EH (cell line): ENCODE measurements at places on chromosomes 6 and 20.

- DNase-seq, result no peak
Measured at GRCh38 chr6:16105854-16106253, 23.0 kb upstream of the MYLIP start.

DNA sequence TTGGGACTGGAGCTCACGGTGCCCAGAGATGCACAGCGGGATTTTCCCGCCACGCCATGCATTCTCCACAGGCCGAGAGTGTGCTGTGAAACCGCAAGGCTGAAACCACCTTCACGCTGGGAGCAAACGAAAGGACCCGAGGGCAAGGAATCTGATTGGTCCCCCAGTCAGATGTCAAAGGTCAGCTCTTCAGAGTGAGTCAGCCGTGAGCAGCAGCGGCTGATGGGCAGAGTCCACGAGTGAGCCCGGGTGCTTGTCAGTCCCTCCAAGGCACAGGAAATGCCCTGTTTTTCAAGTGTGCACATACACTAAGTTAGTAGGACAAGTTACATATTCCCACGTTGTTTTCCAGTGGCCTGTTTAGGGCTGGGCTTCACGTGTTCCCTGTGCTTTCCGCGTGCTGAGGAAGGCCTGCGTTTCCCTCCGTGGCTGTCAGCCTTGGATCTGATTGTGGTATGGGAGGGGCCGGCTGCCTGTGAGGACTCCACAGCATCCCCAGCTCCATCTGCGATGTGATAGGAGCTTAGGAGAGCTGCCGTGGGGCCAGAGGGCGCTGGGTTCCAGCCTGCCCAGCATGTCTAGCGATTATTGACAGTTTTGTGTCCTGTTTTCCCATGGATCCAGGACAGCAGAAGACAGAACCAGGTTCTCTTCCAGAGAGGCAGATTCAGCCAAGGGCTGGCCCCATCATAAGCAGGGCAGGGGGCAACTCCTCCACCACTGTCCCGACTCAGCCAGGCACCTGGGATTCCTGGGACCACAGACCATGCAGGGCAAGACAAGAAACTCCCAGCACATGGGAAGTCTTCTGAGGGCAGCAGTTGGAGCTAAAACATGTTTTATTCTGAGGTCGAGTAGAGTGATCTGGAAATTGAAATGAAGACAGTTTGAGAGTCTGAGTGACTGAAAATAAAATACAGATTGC, 38.2 kb upstream of the FRMD1 start:
- DNase-seq, result no peak

DNA sequence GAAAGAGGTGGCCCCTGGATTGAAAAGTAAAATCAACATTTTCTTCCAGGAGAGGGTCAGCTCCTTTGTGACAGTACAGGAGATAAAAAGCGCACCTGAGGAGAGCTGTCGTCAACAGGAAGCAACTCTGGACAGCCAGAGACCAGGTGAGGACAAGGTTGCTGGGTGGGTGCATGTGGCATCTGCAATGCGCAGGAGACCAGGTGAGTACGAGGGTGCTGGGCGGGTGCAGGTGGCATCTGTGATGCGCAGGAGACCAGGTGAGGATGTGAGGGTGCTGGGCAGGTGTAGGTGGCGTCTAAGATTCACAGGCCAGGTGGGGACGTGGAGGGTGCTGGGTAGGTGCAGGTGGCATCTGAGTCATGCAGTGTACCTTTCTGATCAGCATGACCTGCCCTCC, 38.4 kb downstream of the WDR27 start:
- no peak for DNase-seq

DNA sequence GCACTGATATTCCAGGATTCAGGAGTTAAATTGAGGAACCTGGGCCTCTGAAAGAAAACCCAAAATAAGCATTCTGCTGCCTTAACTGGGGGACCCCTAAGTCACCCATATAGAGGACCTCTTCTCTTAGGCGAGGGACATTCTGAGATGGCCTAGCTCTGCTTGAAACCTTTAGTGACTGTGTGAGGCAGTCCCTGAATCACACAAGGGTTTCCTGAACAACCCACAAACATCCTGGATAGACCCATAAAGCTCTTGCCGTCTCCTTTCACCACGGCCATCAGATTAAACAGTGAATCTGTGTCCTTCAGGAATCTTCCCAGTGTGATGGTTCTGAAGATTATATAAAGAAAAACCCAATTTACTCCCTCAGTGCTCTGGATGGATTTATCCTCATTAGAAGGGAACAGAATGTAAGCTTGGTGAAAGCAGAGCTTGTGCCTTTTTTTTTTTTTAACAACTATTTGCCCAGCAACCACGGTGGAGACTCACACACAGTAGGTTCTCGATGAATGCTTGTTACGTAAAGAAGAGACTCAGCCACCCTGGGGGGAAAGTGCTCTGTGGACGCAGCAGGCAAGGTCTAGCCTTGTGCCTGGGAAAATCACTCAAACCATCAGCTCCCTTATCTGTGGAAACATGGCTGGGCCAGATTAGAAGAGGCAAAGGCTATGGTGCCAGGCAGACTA, 39.1 kb upstream of the SIRPG start:
- no peak for DNase-seq

GRCh38 chr6:112180095-112180820, 74.1 kb downstream of the LAMA4 start:
- DNase-seq, result peak; percentile 89

- peak; percentile 49 for DNase-seq
Measured at GRCh38 chr6:129402244-129402643, 307.7 kb downstream of the ARHGAP18 start.
